ENCODE measurements at places on chromosomes 6 and 20.

GRCh38 chr6:167547751-167548150 is 222.9 kb downstream of the TTLL2 start:
- DNase-seq: no peak

DNA sequence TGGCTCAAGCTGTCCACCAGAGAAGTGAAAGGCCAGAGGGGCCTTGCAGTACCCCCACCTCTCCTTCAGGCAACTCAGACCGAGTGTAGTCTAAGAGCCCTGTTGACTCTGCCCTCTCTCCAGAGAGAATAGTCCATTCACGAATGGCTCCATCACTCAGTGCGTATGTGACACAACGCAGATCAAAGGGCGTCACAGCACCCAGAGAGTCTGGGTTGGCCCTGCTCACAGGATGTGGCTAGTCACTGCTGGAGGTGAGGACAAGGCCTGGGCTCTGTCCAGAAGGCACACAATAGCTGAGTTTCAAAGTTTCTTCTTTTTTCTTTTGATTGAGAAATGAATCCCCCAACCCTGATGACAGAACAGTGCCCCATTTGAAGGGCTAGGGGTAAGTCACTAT is 74.1 kb downstream of the TRMT11 start:
- no peak for DNase-seq

- no peak for DNase-seq
Measured at GRCh38 chr20:61297986-61298385, 45.9 kb downstream of the CDH4 start.

DNA sequence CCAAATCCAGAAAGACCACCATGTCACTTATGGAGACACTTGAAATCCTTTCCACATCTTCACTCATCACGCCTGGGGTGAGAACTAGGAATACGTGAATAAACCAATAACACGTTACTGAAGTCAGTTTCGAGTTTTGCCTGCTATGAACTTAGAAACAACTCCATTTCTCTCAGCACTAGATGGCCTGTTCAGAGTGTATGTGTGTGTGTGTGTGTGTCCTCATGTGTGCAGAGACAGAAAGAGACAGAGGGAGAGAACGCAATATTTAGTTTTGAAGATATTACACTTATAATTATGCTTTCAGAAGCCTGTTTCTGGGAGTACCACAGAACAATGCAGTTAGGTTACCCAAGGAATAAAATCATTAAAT is 81.2 kb upstream of the CCN6 start:
- no peak for DNase-seq

DNA sequence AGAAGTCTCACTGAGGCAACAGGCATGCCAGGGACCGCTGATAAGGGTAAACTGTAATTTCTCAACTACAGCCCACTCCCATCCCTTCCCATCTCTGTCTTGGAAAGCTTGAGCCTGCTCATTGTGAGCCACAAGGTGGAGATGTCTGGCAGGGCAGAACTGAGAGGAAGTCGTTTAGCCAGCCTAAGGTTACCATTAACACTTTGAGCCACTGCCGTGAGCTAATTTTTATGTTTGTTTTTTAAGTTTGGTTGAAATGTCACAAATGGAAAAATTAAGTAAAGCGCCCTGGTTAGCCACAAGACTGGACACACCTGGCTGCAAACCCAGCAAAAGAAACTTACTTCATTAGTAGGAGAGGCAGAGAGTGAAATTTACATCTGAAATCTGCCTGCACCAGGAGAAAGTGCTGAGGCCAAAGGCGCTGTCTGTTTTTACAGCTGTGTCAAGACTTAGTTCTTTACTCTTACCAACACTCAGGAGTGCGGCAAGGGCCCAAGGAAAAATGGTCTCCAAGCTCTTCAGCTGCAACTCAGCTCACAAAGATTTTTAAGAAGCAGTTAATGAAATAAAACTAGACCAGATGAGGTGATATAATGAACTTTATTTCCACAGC is 50.0 kb upstream of the FAM83C start:
- DNase-seq: no peak

DNA sequence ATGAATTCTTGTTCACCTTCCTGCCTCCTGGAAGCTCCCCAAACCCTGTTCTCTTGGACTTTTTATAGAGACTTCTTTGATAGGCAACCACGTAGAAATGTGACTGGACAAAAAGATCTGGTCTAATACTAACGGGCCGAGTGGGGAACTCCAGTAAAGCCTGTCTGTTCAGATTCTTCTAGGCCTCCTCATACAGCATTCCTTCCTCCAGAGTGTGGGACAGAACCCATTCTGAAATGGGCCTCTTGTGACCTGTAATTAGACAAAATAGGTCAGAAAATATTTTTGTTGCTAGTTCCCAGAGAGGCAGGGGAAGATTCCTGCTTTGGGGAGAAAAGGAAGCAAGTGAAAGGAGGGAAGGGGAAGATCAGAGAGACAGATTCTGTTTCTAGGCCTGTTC is 374.3 kb downstream of the CDH26 start:
- no peak for DNase-seq

- DNase-seq: no peak
Measured at GRCh38 chr6:146878952-146879340, 280.2 kb downstream of the ADGB start.

DNA sequence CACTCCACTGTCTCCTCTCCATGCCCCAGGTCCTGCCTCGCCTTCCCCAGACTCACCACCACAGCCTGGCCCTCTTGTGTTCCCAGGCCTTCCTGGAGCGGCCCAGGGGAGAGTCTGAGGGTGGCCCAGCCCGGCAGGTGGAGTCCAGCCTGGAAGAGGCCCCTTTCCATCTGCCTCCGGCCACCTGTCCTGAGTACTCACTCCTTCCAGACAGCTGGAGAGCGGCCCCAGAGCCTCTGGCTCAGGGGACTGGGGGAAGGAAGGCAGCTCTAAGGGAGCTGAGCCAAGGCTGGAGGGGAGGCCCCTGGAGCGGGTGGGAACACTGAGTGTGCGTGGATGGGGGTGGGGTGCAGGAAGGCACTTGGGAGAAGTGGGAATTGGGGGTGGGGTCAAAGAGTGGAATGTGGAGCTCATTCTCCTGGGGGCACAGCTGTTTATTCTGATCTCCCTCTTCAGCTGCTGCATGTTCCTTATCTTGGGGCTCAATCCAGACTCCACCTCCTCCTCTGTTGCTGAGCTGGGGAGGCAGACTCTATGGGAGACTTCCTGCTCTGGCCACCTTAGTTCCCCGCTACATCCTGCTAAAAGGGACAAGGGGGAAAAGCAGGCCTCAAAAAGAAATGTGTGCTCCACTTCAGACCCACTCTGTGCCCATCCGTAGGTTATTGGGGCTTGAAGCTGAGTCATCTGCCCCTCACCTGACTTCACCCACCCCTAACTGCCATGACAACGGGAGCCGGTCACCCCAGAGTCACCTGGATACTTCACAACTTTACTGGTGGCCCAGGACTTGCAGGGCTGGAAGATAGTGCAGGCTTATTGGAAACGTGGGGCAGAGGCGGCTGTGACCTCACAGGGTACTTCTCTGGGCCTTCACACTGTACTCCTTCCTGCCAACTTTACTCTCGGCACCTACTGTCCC is 19.5 kb upstream of the TAF8 start:
- no peak for DNase-seq

DNA sequence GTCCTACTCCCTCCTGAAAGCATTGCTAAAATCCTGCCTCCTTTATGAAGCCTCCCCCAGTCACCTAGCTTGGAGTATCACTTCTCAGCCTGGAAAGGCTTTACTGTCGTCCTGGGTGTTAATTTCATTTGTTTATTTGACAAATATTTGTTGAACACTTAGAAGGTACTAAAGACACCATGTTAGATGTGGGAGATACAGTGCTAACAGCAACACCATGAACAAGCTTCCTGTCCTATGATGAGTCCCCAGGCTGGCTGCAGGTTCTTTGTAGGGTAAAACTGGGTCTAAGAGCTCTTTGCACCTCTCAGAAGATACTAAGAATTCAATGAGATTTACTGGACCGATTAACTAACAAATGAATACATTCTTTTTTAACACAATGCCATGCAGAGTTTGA is 109.2 kb upstream of the TMEM170B start:
- no peak for DNase-seq

DNA sequence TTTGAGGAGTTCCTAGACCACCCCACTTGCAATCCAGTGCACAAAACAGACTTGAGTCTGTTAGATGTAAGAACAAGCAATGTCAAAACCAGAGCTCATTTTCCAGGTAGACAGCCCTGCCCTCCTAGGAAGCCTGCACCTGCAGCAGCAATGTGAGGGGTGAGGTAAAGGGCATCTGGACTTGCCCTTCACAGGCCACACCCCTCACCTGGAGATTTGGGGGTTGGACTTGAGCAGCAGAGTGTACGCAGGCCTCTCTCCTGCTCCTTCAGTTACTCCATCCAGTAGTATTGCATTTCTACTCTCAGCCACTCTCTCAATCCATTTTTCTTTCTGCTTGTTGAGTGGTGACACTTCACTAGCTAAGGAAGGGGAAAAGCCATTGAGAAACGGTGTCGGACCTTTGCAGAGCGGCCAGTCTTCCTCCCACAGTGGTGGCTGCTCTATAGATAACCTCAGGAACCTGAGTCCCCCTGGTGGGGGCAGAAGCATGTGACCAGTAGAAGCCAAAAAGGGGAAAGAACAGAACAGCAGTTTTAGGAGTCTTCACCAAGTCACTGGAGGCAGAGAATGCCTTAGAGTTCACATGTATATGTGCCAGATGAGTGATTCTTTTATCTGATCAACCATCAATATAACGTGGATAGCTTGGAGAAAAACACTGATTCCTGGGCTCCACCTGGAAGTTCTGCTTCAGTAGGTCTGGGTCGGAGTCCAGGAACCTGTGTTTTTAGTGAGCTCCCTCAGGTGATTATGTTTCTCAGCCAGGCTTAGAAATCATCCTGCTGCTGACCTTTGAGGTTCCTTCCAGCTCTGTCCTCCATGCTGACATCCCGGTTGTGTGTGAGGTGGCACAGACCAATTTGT is 28.0 kb downstream of the ARFGEF2 start:
- DNase-seq: peak; percentile 41

DNA sequence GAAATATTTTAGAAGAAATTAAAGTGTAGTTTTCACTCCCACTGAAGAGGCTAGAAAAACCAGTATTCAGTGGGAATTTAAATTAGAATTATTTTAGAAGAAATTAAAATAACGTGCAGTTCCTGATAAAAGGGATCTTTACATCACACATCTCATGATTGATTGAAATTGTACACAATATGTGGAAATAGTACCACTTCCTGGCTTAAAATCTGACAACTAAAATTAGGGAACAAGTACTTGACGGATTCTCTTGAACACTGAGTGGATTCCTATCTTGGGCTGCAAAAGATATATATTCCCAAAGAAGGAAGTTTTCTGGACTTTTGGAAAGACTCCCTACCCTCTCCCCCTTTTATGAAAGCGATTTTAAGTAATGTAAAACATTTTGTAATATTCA is 14.6 kb upstream of the MTCL3 start:
- no peak for DNase-seq

GRCh38 chr20:63678071-63678470 is 18.4 kb upstream of the TNFRSF6B start:
- DNase-seq: no peak

DNA sequence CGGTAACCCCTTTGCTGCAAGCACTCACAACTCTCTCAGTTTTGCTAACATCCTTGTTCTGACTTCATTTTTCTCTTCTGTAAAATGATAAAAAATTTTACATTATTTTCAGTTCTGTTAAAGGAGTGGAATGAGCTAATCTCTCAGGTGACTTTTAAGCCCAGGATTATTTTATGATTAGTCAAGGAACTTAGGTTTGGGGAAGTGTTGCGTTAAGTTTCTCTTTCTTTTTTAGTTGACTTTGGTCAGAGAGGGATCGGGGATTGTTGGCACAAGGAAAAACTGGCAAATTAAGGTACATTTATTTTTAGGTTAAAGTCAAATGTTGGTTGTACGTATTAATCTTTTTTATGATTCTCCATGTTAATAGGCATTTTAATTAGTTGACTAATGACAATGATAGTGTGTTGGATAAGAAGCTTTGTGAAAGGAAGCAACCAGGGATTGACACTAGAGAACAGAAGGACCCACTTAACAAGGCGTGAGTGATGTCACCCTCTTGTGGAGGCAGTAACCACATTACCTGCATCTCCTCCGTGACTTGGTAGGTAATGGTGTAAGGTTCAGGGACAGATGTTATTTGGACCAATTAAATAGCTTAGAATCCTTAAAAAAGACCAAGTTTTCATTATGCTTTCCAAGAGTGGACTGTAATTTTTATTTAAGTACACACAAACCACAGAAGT is 31.6 kb downstream of the CD83 start:
- peak; percentile 8 for DNase-seq

- DNase-seq: no peak
Measured at GRCh38 chr20:25549843-25550477, 35.4 kb downstream of the NINL start.

- DNase-seq: no peak
Measured at GRCh38 chr6:34608321-34609091, 52.4 kb upstream of the SPDEF start.

- DNase-seq: peak; percentile 40
Measured at GRCh38 chr6:4155848-4156466, 20.6 kb upstream of the ECI2 start.

- DNase-seq: no peak
Measured at GRCh38 chr20:5100684-5101347, 18.9 kb downstream of the PCNA start.

GRCh38 chr6:148389086-148389485 is 46.4 kb downstream of the SASH1 start:
- DNase-seq: no peak

DNA sequence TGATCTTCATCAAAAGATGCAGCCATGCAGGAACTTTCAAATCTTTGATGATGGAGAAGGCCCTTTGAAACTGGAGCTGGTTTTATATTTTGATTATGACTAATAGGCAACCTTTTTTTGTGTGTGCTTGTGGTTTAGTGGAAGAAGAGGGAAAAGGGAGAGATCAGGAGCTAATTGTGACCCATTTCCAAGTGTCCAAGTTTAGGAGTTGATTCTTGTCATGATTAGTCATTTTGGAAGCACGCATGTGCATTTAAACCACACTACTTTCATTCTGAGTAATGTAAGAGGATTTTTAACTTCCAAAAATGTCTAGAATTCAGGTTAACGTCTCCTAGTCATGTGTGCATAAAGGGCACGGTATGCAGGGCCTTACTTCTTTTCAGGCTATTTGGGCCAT is 3.5 kb downstream of the FOXO3 start:
- no peak for DNase-seq

DNA sequence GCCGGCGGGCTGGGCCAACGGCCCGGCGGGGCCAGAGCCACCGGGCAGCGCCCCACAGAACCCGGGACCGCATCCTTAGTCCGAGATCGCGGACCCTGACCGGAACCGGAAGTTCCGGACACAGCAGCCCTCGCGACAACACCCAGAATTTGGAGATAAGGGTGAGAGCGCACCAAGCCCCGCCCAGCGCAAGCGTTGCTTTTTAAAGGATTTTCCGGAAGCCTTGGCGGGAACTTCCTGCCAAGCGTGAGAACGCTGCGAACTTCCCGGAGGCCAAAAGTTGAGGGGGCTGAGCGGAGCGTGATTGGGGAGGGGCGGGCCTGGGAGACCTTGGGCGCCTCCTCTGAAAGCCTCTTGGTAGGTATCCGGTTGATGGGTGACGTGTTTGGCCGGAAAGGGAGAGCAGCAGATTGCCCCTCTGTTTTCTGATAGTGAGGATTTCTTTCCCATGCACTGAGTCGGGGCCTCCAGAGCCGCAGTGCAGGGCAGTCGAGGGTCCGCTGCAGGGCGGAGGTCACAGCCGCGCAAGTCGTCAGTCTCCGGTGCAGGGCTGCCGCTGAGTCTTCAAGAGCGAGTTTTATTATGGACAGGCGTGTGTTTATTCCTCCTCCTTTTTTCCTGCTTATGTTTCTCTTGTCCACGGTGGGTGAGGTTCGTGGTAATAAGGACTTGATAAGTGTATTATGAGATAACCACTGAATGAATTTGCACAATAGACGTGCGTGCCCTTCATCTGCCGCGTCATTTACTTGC is at the start of gene MTRF1L:
Gene MTRF1L (minus strand): TSS at position 97 of the 753 bp plus-strand sequence. CDS start 24 bp downstream, at position 73.
- DNase-seq: peak; percentile 30

All from NCI-H187 treated with DMSO at 0.1 percent for 48 hours (cell line).